ENCODE measurements at places on chromosomes 3 and 15.
A peak's percentile ranks its signal among the peaks of the same experiment; 100 is the strongest.

DNA sequence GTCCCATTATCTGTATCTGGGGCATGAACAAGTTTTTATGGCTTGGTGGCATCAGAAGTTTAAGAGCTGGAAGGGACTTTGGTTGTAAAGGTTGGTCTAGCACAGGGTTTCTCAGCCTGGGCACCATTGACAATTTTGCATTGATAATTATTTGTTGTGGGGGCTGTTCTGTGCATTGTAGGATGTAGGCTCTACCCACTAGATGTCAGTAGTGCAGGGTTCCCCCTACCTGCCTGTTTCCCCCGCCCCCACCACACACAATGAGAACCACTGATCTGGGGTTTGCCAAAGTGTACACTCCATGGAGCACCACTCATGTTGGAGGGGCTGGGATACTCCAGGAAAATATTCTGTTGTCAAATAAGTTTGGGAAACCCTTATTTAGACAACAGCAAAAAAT is 42.7 kb downstream of the PLCL2 start:
- DNase-seq = no peak

- no peak for DNase-seq
These were observed 10.7 kb upstream of the CNTN6 start for GRCh38 chr3:1082108-1082507.

GRCh38 chr3:46276497-46277099 is 34.3 kb downstream of the CCR3 start:
- peak; percentile 84 for DNase-seq

DNA sequence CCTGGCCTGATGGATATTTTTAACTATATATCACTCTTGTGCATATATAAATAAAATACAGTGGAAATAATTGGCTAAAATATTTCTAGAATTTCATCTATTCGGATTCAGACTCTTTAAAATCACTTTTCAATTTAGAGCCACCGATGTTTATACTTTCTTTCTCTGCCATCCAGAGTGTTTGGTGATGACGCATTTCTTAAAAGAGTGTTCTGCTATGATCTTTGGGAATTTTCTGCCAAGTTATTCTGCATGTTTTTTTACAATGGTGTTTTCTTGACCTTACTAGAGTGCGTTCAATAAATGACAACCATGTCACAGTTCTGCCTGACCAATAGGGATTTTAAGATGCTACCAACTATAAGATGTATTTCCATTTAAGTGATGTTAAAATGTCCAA is 30.2 kb downstream of the PPP2R3A start:
- DNase-seq = no peak

DNA sequence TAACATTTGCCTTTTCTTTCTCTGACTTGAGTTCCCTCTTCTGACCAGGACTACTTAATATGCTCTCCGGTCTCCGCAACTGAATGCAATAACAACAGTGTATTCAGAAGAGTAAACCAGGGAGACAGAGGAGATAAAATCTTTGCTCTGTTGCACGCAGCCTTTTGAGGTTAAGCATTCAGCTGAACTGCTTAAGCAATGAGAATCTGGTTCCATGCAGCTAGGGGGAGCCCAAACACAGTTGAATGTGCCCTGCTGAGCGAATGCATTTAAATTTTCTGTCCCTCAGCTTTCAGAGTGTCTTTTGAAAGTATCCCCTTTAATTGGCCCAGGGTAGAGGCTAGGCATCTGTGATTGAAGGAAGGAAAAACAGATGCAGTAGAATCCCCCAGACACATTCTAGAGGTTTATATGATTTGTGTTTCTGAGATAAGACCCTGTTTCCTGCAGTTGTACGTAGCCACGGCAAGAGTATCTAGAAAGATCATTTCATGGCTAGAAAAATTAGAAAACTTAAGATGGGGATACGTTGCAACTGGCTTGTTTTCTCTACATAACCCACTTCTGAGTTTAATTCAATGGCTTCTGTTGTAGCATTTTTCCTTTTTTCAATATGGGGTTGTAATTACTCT is 309.6 kb downstream of the TUSC7 start:
- peak; percentile 5 for DNase-seq

DNA sequence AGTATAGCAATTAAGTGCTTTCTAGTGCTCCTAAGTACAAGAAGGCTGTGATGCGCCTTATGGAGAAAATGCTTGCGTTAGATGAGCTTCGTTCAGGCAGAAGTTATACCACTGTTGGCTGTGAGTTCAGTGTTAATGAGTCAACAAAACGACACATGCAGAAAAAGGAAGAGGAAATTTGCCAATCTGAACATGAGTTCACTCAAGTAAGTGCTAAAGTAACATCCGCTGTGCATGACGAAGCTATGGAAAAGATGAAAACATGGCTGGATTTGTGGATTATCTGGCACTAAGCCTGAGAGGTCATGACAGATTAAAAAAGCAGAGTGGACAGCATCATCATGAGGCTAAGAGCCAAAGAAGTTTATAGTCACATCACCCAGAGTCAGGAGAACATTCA is 36.9 kb downstream of the SH3BP5 start:
- no peak for DNase-seq

DNA sequence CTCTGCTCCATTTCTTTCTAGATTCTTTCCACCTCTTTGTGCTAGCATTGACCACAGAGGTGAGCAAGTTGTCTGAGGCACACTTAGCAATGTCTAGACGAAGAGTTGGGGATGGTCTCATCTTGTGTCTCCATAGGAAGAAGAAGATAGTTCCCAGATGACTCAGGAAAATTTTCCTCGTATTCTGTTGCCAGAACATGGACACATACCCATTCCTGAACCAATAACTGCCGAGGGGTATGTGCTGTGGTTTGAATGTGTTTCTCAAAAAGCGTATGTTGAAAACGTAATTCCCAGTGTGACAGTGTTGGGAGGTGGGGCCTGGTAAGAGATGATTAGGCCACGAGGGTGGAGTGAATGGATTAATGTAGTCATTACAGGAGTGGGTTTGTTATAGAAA is 107.5 kb upstream of the GALNT15 start:
- no peak for DNase-seq

DNA sequence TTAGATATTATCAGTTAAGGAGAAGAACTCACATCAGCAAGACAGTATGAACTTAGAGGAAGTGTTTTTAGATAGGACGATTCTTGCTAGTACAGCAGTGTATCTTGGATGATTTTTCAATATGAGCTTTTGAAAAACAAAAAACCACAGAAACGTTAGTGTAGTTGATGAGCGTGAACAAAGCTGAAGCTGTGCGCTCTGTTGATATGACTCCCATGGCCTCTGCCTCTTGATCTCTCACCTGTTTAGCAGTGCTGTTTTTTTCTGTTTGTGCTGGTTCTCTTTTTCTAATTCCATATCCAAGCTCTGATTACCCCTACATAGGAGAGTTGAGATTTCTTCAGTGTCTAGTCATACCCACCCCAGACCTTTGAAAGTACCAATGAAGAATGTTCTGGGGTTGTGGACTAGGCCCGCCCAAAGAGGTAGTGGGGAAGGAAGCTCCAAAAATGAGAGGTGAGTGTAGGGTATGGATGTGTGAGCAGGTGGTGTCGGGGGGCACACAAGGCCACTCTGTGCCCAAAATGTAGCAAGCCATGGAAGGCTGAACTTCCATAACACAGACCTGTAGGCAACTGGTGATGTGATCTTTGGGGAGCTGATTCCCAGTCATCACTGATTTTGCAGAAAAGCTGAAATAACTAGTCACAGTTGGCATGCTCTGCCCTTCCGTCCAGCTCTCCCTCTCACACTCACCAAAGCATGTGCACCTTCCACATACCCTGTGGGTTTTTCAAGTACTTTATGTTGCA is 20.0 kb upstream of the CMTM7 start:
- DNase-seq = peak; percentile 37
